ENCODE measurements at places on chromosomes 1 and 21.

GRCh38 chr1:69313118-69313517 lies 254.6 kb upstream of the LRRC7 start:
- DNase-seq: no peak

- DNase-seq: no peak
Observed at GRCh38 chr1:111209622-111210021, 9.2 kb upstream of the DENND2D start.

- peak; percentile 20 for DNase-seq
Observed at GRCh38 chr1:36298640-36299039, 7.5 kb upstream of the SH3D21 start.

GRCh38 chr1:38507563-38507962 lies 352.0 kb downstream of the RRAGC start:
- DNase-seq: no peak

DNA sequence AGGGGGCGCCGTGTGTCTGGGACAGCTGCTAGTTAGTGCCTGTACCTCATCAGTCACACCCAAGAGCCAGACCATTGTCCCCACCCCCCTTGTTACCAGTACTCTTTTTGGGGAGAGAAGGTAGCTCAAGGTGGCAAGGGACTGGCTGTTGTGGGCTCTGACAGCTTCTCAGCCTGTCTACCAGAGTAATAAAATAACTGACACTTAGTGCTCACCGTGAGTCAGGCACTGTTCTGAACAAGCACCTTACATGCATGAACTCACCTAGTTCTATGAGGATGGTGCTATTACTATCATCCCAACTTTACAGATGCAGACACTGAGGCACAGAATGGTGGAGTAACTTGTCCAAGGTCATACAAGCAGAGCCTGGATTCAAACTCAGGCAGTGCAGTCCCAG lies 34.7 kb downstream of the IER5 start:
- DNase-seq: no peak

DNA sequence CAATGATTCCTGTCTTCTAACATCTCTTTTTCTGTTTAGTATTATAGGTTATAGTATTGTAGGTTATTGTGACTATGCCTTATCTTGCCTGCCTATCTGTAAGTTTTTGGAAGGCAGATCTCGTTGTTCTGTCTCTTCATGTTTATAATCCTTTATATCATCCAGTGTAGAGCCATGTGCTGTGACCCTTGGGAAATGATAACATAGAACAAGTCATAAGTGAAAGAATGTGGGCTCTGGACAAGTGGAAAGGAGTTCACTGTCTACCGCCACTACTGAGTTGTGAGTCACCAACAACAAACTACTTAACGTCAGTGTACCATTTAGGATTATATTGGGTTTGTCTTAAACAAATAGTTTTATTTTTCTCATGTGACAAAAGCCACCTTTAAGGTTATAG lies 139.3 kb downstream of the LYPLAL1 start:
- no peak for DNase-seq

- no peak for DNase-seq
Observed at GRCh38 chr1:221670081-221670480, 71.8 kb downstream of the DUSP10 start.

DNA sequence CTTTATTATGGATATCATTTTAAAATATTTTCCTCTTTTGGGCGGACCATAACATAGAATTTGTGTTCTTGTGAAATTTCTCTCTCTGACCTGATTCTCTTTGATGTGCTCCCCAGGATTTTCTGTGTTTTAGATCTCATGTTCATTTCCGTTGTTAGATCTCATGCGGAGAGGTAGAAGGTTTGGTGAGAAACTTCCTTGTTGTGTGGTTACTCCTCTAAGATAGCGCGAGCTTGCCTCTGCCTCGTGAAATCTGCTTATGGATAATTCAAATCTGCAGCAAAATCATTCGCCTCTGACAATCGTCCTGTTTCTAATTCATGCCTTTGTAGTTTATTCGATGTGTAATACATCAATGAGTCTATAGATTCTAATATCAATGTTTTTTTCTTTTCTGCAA lies 580.4 kb downstream of the USP25 start:
- no peak for DNase-seq

DNA sequence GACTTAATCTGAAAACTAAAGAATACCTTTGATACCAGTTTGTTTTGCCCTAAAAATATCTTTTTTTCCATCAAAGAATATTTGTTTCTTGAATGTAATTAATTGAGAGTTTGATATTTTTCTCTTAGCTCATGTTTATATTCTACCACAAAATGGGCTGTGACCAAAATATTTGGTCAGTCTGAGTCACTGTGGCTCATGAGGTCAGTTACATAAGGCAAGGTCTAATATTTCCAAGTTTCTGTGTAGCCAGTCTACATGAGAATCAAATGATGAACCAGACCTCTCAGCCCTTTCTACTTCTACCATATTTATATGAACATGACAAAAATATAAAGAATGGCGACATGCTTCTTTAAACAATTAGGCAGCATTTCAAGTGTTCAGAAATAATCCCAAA lies 83.0 kb upstream of the IVNS1ABP start:
- DNase-seq: no peak

DNA sequence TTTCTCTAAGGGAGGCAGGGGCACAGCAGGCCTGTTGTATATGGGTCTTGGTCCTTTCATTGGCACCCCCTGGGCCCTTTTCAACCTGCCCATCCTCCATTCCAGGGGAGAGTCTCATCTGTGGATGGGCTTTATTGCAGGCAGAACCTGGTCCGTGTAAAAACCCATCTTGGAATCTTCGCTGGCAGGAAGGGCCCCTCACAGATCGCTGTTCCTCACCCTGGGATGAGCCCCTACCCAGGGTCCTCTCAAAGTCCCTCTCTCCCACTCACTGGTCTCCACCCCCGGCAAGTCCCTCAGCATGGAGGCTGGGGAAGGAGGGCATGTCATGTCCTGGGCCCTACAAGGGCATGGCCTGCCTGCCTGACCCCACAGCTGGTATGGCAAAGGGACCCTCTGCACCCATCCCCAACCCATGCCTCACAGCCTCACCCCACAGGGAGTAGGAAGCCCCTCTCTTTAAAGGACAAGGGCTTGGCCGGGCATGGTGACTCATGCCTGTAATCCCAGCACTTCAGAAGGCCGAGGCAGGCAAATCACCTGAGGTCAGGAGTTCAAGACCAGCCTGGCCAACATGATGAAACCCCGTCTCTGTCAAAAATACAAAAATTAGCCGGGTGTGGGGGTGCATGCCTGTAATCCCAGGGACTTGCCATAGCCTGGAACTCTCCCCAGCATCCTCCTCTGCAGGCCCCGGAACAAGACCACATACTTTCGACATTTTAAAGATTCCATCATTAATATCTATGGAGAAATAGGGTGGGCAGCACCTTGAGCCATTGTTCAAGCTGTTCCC lies 13.2 kb upstream of the CDA start:
- no peak for DNase-seq

GRCh38 chr1:218397752-218398339 lies 52.7 kb downstream of the TGFB2 start:
- DNase-seq: no peak

DNA sequence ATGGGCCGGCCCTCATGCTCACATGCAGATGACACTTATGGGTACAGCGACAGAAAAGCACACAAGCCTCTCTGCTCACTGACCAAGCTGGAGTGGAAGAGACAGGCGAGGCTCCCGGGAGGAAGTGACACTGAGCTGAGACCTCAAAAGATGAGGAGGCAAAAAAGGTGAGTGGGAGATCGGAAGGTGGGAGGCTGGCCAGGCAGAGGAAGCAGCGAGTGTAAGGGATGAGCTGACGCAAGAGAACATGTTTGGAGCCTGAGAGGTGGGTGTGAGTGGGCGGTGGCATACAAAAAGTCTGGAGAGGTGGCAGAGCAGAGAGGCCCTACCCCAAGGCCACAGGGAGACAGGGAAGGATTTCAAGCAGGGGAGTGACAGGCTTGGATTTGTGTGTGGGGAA lies 18.2 kb upstream of the CDCP2 start:
- no peak for DNase-seq

- DNase-seq: no peak
Observed at GRCh38 chr1:151315565-151316235, 11.5 kb downstream of the PI4KB start.

- DNase-seq: no peak
Observed at GRCh38 chr21:44919111-44919912, 1.4 kb downstream of the ITGB2 start.

DNA sequence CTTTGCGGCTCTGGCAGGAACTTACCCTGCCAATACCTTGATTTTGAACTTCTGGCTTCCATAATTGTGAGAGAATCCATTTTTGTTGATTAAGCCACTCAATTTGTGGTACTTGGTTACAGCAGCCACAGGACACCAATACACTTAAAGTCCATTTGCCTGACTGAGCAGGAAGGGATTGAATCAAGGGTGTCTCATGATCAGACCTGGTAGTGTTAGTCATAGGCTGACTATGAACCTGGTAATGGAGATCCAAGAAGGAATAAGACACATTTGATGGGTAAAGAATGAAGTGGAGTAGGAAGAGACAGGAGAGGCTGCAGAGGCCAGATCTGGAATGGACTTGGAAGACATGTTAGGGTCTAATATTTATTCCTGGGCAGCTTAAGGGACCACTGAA lies 31.2 kb upstream of the MAP1LC3C start:
- DNase-seq: no peak

GRCh38 chr1:2639607-2640521 lies 7.0 kb upstream of the MMEL1 start:
- peak; percentile 29 for DNase-seq

DNA sequence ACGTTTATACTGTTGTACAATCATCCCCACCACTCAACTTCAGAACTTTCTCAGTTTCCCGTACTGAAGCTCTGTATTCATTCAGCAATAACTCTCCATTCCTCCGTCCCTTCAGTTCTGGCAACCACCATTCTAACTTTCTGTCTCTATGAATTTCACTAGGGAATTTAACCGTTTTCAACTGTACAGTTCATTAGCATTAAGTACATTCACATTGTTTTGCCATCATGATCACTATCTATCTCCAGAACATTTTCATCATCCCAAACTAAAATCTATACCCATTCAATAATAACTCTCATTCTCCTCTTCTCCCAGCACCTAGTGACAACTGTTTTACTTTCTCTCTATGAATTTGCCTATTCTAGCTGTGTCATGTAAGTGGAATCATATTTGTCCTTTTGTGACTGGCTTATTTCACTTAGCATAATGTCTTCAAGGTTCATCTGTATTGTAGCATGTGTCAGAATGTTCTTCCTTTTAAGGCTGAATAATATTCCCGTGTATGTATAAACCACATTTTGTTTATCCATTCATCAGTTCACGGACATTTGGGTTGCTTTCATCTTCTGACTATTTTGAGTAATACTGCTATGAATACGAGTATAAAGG lies 75.0 kb downstream of the CEP350 start:
- no peak for DNase-seq

DNA sequence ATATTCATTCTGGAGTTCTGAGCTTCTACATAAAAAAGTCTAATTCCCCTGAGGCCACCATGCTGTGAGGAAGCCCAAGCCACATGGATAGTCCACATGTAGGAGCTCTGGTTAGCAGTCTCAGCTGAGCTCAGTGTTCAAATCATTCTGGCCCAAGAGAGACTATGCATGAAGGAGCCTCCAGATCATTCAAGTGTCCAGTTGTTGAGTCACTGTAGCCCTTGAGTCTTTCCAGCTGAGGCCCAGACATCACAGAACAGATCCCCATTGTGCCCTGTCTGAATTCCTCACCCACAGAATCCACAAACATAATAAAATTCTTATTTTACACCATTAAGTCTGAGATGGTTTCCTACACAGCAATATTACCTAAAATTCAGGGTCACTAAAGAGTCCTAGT lies 107.0 kb upstream of the NGF start:
- no peak for DNase-seq

DNA sequence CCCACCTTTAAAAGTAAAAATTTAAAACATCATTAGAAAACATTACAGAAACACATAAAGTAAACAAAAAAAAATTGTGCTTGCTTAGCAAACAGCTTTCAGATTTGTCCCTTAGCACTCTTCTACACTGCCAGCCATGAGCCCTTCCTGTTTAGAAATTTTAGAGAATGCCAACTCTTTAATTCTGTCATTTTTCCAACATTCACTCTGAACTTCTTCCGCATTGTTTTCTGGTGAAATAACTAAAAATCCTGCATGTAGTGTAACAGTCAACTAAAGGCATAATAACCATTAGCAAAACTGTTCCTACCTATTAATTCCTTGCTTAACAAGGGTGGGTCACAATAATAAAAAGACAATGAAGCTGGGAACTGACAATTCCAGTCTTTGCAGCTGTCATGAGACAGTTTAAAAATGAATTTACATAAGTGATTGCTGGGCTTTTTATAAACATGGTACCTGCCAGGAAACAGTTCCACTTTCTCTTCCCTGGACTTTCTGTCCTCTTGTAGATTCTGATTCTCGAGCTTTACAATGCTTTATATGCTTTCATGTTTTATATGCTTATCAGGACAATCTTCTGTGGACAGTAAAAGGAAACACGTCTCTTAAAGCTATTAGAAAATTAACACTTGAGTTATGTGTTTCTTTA lies 19.0 kb downstream of the GNG12 start:
- DNase-seq: no peak

GRCh38 chr1:196557797-196558196 lies 50.4 kb downstream of the KCNT2 start:
- no peak for DNase-seq

GRCh38 chr1:209652121-209652735 lies at the start of gene LAMB3:
Gene LAMB3 (minus strand): TSS chr1:209652425. CDS start chr1:209650944, 1,481 bp downstream.
- no peak for DNase-seq

GRCh38 chr1:205692423-205692822 lies 12.1 kb upstream of the SLC45A3 start:
- DNase-seq: no peak

- DNase-seq: no peak
Observed at GRCh38 chr1:118984086-118984721, 3.9 kb downstream of the TBX15 start.

GRCh38 chr21:25080141-25080540 lies 527.1 kb downstream of the MRPL39 start:
- DNase-seq: no peak

GRCh38 chr1:172658871-172659453 lies at the start of gene FASLG:
Gene FASLG (plus strand): TSS chr1:172659103. CDS start chr1:172659202, 99 bp downstream.
- peak; percentile 76 for DNase-seq

DNA sequence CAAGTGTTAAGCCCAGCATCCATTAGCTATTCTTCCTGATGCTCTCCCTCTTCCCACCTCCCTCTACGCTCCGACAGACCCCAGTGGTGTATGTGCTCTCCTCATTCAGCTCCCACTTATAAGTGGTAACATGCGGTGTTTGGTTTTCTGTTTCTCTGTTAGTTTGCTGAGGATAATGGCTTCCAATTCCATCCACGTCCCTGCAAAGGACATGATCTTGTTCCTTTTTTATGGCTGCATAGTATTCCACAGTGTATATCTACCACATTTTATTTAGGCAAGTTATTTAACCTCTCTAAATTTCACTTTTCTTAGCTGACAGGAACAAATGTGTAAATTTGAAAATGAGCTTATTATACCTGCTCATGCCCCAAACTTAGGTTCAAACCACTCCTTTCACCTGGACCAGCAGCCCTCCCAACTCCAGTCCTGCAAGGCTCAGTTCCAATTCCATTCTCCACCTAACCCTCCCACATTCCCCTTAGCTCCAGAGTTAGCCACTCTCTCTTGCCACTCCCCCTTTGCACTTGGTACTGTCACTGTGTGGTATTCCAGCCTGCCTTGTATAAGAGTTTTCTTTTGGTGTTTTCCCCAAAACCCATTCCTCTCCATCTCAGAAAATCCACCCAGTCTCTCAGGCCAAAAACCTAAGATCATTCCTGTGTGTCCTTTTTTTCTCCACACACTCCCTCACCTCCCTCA lies 1.7 kb upstream of the PEF1 start:
- no peak for DNase-seq

All from activated T-cell treated with anti-CD3 and anti-CD28 coated beads, Interleukin-2, amount 50 U/mL, for 24 hours (primary cell).